ENCODE measurements at places on chromosomes 2 and 18.

DNA sequence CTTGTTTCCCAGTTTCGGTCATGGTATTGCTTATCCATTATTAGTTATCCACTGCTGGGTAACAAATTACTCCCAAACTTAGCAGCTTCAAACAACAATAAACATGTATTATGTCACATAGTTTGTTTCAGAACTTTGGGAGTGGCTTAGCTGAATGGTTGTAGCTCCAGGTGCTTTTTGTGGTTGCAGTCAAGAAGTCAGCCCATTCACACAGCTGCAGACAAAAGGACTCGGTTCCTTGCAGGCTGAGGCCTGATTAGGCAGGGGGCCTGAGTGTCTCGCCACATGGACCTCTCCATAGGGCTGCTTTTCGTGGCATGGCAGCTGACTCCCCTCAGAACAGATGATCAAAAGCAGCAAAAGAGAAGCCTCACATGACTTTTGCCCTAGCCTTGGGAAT is 58.2 kb upstream of the ITGA4 start:
- DNase-seq, result no peak

DNA sequence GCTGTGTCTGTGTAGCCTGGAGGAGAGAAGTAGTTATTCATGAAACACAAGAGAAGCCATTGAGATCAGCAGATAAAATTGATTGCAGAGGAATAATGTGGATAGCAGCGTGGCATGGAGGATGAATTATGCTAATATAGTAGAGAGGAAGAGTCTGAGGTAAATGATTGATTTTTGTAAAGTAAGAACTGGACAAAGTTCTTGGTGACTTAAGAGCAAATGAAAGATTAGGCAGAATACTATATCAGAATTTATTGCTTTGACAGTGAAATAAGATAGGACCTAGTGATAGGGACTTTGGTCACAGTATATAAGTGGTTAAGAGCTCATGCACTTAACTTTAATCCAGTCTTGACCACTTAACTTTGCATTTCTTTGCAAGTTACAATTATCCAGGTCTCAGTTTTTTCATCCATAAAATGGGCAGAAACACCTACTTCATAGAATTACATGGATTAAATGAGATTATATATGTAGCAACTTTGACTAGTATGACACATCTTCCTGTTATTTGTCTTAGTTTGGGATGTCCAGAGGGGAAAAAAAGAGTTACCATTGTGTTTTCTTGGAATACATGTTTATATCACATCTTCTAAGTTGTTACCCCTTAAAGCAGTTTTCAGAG is 29.1 kb downstream of the ACVR2A start:
- no peak for DNase-seq

GRCh38 chr2:88638743-88639142 is 11.5 kb upstream of the EIF2AK3 start:
- no peak for DNase-seq

DNA sequence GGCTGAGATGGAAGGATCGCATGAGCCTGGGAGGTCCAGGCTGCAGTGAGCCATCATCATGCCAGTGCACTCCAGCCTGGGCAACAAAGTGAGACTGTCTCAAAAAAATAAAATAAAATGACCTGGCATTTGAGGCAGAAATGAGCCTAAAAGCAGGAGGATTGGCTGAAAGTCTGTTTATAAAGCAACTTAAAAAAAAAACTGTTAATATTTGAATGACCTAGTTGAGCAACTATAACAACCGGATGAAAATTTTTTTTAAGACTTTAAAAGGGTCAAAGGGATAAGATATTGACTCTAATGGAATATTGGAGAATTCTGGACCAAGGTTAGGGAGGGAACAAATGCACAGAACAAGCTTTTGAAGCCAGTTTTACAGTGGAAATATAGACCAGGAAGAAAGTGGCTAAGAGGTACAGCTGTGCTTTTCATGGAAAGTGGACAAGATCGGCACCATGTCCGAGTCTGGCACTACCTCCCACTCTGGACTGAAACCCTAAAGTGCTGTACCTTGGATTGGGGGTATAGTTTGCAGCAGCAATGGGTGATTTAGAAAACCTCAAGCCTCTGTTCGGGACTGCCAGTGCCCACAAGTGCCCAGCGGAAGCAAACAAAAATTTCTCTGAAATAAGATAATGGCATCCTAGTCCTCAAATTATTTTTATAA is 33.2 kb upstream of the ELAC1 start:
- DNase-seq, result no peak

DNA sequence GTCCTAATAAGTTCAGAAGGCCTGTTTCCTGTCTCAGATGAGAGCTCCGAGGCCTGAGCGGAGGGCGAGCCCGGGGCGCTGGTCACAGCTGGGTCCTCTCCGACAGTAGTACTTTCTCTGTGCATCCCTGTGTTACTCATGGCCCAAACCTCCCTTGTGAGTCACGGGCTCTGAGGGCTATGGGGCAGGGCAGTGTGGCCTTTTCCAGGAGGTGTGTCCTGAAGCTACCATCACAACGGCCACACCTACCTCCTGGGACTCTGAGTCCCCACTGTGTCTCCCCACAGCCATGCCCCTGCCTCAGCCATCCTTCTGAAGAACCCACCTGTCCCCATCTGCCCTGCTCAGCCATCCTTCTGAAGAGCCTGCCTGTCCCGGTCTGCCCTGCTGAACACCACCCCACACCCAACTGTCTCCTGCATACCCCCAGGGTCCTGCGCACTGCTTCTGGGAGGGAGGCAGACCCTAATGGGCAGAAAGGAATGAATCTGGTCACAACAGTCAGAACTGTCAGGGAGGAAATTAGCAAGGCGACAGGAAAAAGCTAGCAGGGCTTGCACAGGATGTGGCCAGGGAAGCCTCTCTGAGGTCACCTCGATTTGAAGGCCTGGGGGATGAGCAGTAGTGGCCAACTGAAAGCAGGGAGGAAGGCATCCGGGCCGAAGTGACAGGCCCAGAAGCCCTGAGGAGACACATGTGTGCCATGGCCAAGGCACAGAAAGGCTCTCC is 145.4 kb upstream of the RIOK3 start:
- no peak for DNase-seq

GRCh38 chr2:19362755-19363473 is 4.5 kb upstream of the OSR1 start:
- DNase-seq, result peak; percentile 50

- no peak for DNase-seq
These were observed 5.2 kb upstream of the EDAR start for GRCh38 chr2:108994178-108994577.

DNA sequence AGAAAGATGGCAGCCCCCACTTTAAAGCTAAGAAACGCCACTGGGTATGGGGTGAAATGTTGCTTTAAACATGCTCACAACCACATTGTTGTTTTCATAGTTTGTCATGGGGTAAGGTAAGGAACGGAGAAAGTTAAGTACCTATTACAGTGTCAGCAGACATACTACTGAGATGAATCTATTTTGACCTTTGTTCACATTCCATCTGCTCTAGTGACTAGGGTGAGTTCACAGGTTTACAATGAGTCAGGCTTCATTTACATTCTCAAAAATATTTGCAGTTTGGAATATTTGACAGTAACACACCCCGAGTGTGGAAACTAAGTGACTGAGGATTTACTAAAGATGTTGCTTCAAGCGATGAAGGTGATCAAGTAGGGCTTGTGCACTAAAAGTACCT is 428.7 kb upstream of the ACVR2A start:
- DNase-seq, result no peak

- no peak for DNase-seq
These were observed 186.1 kb downstream of the SEPTIN10 start for GRCh38 chr2:109427661-109428091.

DNA sequence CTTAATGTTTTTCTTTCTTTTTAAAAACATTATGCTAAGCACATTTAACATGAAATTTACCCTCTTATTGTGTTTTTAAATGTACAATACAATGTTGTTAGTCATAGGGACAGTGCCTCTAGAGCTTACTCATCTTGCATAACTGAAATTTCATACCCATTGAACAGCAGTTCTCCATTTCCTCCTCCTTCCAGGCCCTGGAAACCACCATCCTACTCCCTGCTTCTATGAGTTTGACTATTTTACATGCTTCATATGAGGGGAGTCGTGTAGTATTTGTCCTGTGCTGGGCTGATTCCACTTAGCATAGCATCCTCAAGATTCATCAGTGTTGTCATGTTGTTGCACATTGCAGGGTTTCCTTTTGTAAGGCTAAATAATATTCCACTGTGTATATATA is 92.6 kb downstream of the SPATS2L start:
- DNase-seq, result no peak

DNA sequence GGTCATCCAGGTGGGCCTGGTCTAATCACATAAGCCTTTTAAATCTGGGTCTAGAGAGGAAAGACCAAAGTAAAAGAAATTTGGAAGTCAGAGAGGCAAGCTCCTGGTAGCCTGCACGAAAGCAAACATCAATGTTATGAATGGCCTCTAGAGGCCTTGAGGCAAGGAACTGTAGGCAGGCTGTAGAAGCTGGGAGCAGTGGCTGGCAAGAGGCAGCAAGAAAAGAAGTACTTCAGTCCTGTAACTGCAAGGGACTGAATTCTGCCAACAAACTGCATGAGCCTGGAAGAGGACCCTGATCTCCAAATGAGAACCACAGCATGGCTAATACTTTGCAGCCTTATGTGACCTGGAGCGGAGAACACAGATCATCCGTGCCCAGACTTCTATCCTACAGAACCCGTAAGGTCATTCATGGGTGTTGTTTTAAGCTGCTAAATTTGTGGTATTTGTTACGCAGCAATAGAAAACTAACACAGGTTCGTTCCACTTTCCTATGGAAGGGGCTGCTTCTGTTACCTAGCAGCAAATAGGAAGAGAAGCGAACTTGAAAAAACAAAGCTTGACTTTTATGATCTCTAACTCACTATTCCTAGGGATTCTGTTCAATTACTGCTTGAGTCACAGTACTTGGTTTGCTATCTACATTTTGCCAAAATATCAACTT is 1.2 kb downstream of the IMMT start:
- no peak for DNase-seq

Data from LNCaP clone FGC (cell line).